ENCODE measurements at places on chromosomes 13 and 19. TPM values are rescaled to one million over a fixed set of nuclear protein-coding genes. Genes with fewer than 3 reads are reported as not detected.

GRCh38 chr19:58471736-58472135, 4.4 kb upstream of the ZNF446 start:
- DNase-seq = peak; percentile 77

DNA sequence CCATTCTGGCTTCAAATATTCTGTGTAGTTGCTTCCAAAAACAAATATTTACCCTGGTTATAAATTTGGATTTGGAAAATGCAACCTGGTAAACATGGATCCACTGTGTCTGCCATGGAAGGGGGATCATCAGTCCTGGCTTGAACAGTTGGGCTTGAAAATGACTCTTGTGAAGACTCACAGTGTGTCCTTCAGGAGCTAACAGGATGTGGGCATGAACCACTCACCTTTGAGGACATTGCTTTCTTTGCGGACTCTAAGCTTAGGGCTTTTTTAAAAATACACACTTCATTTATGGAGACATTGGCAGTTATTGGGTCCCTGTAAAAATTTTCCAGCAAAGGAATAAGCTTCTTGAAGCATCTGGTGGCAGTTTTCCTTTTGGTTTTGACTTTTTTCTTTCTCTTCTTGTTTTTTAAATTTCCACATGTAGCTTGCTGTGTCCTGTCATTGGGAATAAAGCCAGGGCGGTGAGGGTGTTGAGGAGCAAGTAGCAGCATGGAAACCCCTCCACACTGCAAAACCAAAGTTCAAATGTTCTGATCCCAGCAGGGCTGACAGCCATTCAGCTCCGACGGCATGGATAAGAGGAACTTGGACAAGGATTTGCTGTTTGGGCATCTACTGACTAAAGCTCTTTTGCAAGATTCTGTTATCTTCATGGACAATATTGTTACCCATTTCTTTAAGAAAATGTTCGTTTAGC, 39.5 kb upstream of the SERP2 start:
- DNase-seq = no peak

- no peak for DNase-seq
Observed at GRCh38 chr19:10320602-10321416, 5.0 kb upstream of the FDX2 start.

DNA sequence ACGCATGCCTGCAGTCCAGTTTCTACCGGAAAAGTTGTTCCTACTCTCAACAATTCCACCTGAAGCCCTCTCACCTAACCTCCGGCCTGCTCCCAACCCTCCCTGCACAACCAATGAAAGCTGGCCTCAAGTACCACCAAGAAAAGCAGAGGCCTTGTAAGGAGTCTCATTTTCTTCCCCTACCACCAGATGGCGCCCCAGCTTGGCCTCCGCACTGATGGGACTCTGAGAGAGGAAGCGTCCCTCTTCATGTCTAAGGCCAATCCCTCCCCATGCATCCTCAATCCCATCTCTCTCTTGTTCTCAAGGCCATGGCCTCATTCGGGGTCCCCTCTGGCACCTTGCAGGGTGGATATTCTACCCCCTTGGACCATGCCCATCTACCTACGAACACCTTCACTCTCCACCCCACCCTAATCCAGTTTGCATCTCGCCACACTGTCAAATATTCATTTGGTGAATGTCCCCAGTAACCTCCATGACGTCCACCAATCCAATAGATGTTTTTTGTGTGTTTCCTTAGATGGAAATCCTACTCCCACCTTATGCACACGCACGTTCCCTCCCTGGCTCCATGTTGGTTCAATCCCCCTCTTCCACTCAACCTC, 412.8 kb downstream of the ZNF536 start:
- no peak for DNase-seq

GRCh38 chr13:55263045-55263444, 1877.7 kb upstream of the PRR20A start:
- no peak for DNase-seq

DNA sequence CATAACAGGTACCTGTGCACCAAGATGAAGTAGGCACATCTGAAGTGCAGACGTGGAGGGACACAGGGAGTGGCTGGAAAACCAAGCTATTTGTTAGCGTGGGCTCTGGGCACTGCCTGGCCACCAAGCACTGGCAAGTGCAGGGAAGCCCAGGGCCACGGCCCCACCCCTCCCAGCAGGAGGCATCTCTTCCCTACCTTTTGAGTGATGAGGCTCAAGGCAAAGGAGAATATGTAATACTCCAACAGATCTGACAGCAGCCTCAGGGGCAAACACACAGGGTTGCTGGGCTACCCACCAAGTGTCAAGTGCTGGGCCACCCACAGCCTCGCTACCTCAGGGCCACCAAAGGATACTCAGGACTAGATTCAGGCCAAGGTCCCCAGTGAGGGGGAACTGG, 11.6 kb downstream of the TUBA3C start:
- DNase-seq = no peak

DNA sequence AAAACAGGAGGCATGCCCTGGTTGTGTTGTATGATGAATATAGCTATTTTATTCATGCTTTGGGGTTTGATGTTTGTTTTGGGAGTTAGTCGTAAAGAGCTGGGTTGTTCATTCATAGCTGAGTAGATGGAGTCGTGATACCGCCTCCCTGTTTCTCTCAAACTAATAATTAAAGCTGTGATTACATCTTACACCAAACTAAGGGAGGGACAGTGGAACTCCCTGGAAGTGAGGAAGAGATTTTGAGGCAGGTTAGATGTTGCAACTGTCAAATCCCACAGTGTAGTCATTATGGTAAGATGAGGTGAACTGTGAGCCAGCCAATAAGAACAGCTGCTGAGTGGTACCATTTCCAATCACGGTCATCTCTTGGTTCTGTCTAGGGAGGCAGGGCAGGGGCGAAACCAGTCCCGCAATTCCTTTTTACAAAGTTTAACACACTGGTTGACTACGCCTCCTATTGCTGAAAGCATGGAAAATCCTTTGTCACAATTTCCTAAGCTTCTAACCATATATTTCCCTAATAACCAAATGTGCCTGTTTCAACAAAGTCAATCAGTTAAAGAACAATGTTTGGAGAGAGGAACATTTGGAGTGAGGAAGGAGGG, 207.6 kb upstream of the SERP2 start:
- no peak for DNase-seq

Gene SHC2
- polyA plus RNA-seq = 16.0 TPM

Gene IFI30
- polyA plus RNA-seq = 15.2 TPM

Measured in left lung (tissue), 14 donors.